Ovary (tissue), 10 donors: ENCODE measurements at places on chromosomes 11 and 22. TPM values are rescaled to one million over a fixed set of nuclear protein-coding genes. Genes with fewer than 3 reads are reported as not detected.

DNA sequence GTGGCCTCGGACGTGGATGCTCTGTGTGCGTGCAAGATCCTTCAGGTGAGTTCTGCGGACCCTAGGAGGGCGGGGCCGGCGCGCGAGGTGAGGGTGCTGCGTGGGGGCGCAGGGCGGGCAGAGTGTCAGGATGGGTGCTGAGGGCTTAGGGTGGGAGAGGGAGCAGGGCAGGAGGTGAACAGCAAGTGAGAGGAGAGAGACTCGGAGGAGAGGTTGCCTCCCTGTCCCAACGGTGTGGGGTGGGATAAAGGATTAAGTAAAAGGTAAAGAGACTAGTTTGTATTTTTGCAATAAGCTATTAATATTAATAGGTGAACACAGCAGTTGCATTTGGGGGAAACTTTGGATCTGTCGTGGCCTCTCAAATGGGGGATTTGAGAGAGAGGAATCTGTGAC is 451 bp downstream of the CDC45 start:
- peaks cover 7% of the 10 kb centered on the region for H3K4me1 ChIP-seq
- H3K27ac ChIP-seq: no peak overlapping the region
- H3K4me3 ChIP-seq: peak overlapping the region; percentile 39
- no peaks in the 10 kb centered on the region for H3K36me3 ChIP-seq
- no peak for DNase-seq
- H3K27me3 ChIP-seq: no peaks in the 10 kb centered on the region

DNA sequence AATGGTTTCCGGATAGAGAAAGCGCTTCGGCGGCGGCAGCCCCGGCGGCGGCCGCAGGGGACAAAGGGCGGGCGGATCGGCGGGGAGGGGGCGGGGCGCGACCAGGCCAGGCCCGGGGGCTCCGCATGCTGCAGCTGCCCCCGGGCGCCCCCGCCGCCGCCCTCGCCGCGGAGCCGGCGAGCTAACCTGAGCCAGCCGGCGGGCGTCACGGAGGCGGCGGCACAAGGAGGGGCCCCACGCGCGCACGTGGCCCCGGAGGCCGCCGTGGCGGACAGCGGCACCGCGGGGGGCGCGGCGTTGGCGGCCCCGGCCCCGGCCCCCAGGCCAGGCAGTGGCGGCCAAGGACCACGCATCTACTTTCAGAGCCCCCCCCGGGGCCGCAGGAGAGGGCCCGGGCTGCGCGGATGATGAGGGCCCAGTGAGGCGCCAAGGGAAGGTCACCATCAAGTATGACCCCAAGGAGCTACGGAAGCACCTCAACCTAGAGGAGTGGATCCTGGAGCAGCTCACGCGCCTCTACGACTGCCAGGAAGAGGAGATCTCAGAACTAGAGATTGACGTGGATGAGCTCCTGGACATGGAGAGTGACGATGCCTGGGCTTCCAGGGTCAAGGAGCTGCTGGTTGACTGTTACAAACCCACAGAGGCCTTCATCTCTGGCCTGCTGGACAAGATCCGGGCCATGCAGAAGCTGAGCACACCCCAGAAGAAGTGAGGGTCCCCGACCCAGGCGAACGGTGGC is 15.7 kb downstream of the PIK3IP1 start:
- no peaks in the 10 kb centered on the region for H3K27me3 ChIP-seq
- H3K27ac ChIP-seq: no peak overlapping the region
- no peak overlapping the region for H3K4me3 ChIP-seq
- H3K36me3 ChIP-seq: no peaks in the 10 kb centered on the region
- peaks cover 4% of the 10 kb centered on the region for H3K4me1 ChIP-seq
- no peak for DNase-seq

The ACTN3 gene
- 0.12 TPM for total RNA-seq

DNA sequence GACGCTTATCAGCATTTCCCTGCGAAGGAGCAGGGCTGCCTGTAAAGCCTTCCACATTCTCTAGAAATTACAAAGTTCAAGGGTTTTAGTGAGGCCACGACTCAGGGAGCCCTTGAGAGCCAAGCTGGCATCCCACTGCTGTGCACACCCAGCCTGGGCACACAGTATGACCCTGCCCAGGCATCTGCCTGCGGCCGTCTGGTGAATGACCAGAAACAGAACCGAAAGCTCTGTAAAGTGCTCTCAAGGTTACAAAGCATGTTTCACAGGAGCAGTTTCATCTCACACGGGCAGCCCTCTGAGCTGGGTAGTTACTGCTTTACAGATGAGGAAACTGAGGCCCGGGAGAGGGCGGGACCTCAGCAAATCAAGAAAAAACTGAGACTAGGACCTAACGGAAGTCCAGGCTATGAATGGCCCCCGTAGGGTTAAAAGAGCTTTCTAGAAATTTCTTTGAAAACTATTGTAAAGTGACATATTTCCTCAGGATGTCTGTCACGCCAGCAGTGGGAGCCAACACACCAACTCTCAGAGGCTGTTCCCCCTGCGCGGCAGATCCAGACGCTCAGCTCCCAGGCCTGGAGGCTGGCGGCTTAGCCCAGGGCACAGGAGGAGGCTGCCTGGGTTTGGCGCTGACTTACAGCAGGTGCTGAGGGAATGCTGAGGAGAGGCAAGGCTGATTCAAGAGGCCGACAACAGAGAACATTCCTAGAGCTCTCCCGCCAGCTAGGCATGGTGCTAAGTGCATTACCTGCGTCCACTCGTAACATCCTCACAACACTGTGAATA is 7.7 kb upstream of the TCF20 start:
- no peak overlapping the region for H3K27ac ChIP-seq
- peaks cover 3% of the 10 kb centered on the region for H3K4me1 ChIP-seq
- H3K27me3 ChIP-seq: no peaks in the 10 kb centered on the region
- H3K36me3 ChIP-seq: no peaks in the 10 kb centered on the region
- H3K4me3 ChIP-seq: no peak overlapping the region

- peaks cover 3% of the 10 kb centered on the region for H3K4me1 ChIP-seq
- H3K27ac ChIP-seq: no peak overlapping the region
- no peaks in the 10 kb centered on the region for H3K36me3 ChIP-seq
- H3K27me3 ChIP-seq: no peaks in the 10 kb centered on the region
- no peak for DNase-seq
- no peak overlapping the region for H3K4me3 ChIP-seq
Observed at GRCh38 chr11:128830290-128831173, 36.6 kb downstream of the KCNJ1 start.

DNA sequence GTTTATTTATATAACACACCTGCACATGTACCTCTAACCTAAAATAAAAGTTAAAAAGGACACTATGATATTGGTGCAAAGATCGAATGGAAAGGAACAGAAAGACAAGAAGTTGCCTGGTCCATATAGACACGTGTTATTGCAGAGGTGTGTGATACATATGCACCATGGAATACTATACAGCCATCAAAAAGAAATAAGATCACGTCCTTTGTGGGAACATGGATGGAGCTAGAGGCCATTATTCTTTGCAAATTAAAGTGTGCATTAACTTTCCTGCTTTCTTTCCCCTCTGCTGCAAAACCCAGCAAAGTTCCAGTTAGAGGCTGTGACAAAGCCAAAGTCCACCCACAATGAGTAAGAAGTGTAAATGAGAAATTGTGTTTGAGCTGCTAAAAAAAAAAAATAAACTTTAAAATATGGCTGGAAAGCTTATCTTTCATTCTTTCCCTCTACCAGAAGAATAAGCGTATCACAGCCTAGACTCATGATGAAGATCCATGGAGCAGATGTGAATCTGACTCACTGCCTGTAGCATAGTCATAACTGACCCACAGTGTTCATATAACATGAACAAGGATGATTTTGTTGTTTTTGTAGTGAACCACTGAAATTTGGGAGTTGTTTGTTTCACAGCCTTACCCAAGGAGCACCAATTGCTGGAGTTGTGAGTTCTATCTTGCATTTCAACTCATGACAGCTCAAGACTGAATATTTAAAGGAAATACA is 9.6 kb downstream of the OR52K1 start:
- DNase-seq: no peak
- H3K27ac ChIP-seq: no peak overlapping the region

DNA sequence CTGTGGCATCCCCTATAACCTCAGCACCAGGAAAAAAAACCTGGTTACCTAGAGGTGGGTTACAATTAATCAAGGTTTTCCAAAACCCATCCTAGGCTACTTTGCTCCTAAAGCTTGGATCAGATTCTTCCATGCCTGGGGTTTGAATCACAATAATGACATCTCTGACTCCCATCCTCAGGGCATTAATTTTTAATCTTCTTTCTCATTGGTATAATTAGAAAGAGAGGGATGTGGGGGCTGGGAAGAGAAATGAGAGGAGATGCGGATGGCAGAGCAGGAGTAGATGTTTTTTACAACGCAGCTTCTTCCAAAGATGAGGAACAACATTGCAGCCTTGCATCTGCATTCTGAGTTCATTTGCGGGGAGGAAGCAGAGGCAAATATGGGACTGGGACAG is 117.2 kb upstream of the E2F8 start:
- H3K27me3 ChIP-seq: no peaks in the 10 kb centered on the region
- H3K27ac ChIP-seq: no peak overlapping the region
- H3K36me3 ChIP-seq: no peaks in the 10 kb centered on the region
- DNase-seq: no peak
- no peak overlapping the region for H3K4me3 ChIP-seq

The FAT3 gene
- total RNA-seq: 2.4 TPM

The DSCAML1 gene
- 10.6 TPM for total RNA-seq

- H3K27ac ChIP-seq: no peak overlapping the region
- H3K27me3 ChIP-seq: no peaks in the 10 kb centered on the region
- H3K4me1 ChIP-seq: no peaks in the 10 kb centered on the region
Observed at GRCh38 chr11:75689863-75690609, 21.2 kb upstream of the MAP6 start.

GRCh38 chr22:36374603-36375024 is 13.2 kb downstream of the MYH9 start:
- H3K27ac ChIP-seq: no peak overlapping the region
- peaks cover 31% of the 10 kb centered on the region for H3K4me1 ChIP-seq
- H3K36me3 ChIP-seq: no peaks in the 10 kb centered on the region
- DNase-seq: no peak
- H3K27me3 ChIP-seq: no peaks in the 10 kb centered on the region
- H3K4me3 ChIP-seq: no peak overlapping the region

DNA sequence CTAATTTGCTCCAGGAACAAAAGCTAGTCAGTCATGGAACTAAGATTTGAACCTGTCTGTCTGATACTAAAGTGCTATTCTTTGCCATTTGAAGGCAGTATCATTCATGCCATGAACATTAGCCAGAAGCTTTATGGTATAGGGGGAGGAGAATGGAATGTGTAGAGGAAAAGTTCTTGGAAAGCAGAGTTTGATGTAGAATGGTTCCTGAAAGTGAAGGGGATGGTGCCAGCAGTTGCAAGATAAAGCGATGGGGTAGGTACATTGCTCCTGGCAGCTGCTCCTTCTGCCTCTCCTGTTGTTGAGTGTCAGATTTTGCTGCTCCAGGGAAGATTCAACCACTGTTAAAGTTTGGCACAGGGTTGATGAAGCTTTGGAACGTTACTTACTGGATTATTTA is 53.4 kb downstream of the ARHGAP42 start:
- H3K4me1 ChIP-seq: peaks cover 12% of the 10 kb centered on the region
- DNase-seq: no peak
- no peak overlapping the region for H3K4me3 ChIP-seq
- H3K36me3 ChIP-seq: no peaks in the 10 kb centered on the region
- no peaks in the 10 kb centered on the region for H3K27me3 ChIP-seq

The TRIM51 gene
- not detected for total RNA-seq

DNA sequence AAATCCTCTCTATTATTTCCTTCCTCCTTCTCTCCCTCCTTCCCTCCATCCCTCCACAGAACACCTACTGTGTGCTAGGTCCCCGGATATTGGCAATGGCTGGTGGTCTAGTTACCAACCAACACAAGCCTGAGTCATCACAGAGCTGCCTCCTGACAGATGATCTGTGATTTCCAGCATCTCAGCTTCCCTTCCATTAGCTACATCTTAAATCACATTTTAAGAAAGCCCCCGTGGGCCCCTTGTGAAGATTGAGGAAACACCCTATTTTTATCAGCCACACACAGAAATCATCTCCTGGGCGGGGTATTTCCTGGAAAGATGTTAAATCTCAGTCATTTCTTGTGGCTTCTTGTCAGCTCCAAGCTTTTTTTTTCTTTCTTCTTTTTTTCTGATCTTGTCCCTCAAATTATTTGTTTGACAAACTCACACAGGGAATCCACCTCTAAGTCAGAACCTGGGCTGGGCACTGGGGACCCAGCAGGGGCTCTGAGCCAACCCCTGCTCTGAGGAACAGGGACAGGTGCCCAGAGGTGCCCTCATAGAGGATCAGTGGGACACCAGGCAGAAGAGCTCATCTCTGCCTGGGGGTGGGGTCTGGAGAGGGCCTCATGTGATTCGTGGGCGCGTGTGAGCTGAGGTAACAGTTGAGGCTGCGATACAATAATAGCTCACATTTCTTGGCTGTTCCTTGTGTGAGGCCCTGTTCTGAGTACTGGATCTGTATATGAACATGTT is 42.4 kb downstream of the CACNA1I start:
- H3K27ac ChIP-seq: no peak overlapping the region
- H3K4me1 ChIP-seq: no peaks in the 10 kb centered on the region
- DNase-seq: no peak
- H3K36me3 ChIP-seq: no peaks in the 10 kb centered on the region

The DDX25 gene
- total RNA-seq: 0.42 TPM

GRCh38 chr11:112421879-112422278 is 161.2 kb upstream of the PLET1 start:
- no peak for DNase-seq
- H3K27ac ChIP-seq: no peak overlapping the region
- H3K4me1 ChIP-seq: no peaks in the 10 kb centered on the region
- H3K36me3 ChIP-seq: no peaks in the 10 kb centered on the region
- no peak overlapping the region for H3K4me3 ChIP-seq

- H3K27ac ChIP-seq: no peak overlapping the region
- no peak overlapping the region for H3K4me3 ChIP-seq
- DNase-seq: no peak
- H3K4me1 ChIP-seq: peaks cover 5% of the 10 kb centered on the region
- no peaks in the 10 kb centered on the region for H3K36me3 ChIP-seq
- no peaks in the 10 kb centered on the region for H3K27me3 ChIP-seq
Observed at GRCh38 chr11:46450846-46451477, 59.4 kb upstream of the CHRM4 start.

GRCh38 chr11:7222619-7223018 is 29.1 kb upstream of the SYT9 start:
- H3K27me3 ChIP-seq: no peaks in the 10 kb centered on the region
- no peak overlapping the region for H3K4me3 ChIP-seq
- H3K27ac ChIP-seq: no peak overlapping the region
- H3K4me1 ChIP-seq: no peaks in the 10 kb centered on the region
- H3K36me3 ChIP-seq: no peaks in the 10 kb centered on the region
- DNase-seq: no peak

GRCh38 chr11:113638376-113638775 is 67.7 kb downstream of the TMPRSS5 start:
- H3K4me1 ChIP-seq: no peaks in the 10 kb centered on the region
- H3K4me3 ChIP-seq: no peak overlapping the region
- DNase-seq: no peak

GRCh38 chr22:47691152-47691895 is 928.9 kb downstream of the TBC1D22A start:
- no peaks in the 10 kb centered on the region for H3K4me1 ChIP-seq
- H3K36me3 ChIP-seq: no peaks in the 10 kb centered on the region
- no peaks in the 10 kb centered on the region for H3K27me3 ChIP-seq
- no peak overlapping the region for H3K4me3 ChIP-seq

- H3K27ac ChIP-seq: no peak overlapping the region
- peaks cover 6% of the 10 kb centered on the region for H3K27me3 ChIP-seq
- no peaks in the 10 kb centered on the region for H3K36me3 ChIP-seq
- peak overlapping the region; percentile 37 for H3K4me3 ChIP-seq
- DNase-seq: no peak
Observed at GRCh38 chr22:50530580-50530876, 716 bp upstream of the TYMP start.

The SULT4A1 gene
- 3.5 TPM for total RNA-seq

The RTN4RL2 gene
- total RNA-seq: 1.1 TPM

The OR52A1 gene
- not detected for total RNA-seq
